ENCODE measurements at places on chromosomes 4 and X. TPM values are rescaled to one million over a fixed set of nuclear protein-coding genes. Genes with fewer than 3 reads are reported as not detected.

GRCh38 chr4:8916906-8917305 is 45.3 kb upstream of the HMX1 start:
- no peaks in the 10 kb centered on the region for H3K4me1 ChIP-seq
- no peak for DNase-seq
- no peak overlapping the region for H3K27ac ChIP-seq
- H3K27me3 ChIP-seq, result no peaks in the 10 kb centered on the region
- no peaks in the 10 kb centered on the region for H3K36me3 ChIP-seq

DNA sequence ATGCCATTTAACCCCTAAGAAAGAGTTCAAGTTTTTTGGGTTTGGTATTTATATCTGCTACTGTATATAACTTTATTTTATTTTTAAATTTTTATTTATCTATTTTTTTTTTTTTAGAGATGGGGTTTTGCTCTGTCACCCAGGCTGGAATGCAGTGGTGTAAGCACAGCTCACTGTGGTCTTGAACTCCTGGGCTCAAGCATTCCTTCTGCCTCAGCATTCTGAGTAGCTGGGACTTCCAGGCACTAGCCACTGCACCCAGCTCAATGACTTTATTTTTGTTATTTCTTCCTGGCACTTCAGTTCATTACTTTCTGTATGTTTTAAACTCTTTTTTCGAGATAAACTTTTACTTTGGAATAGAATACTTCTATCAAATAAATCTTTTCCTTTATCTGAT is 42.4 kb upstream of the PGAM4 start:
- no peaks in the 10 kb centered on the region for H3K27me3 ChIP-seq
- no peaks in the 10 kb centered on the region for H3K4me1 ChIP-seq
- H3K36me3 ChIP-seq, result no peaks in the 10 kb centered on the region
- no peak overlapping the region for H3K4me3 ChIP-seq

- no peak overlapping the region for H3K27ac ChIP-seq
- DNase-seq, result no peak
- no peaks in the 10 kb centered on the region for H3K4me1 ChIP-seq
- no peak overlapping the region for H3K4me3 ChIP-seq
- H3K27me3 ChIP-seq, result no peaks in the 10 kb centered on the region
- peaks cover 19% of the 10 kb centered on the region for H3K36me3 ChIP-seq
Observed at GRCh38 chr4:5747738-5748375, 36.9 kb downstream of the EVC start.

- H3K4me3 ChIP-seq, result no peak overlapping the region
- H3K36me3 ChIP-seq, result no peaks in the 10 kb centered on the region
- H3K4me1 ChIP-seq, result no peaks in the 10 kb centered on the region
- no peak for DNase-seq
- no peaks in the 10 kb centered on the region for H3K27me3 ChIP-seq
- H3K27ac ChIP-seq, result no peak overlapping the region
Observed at GRCh38 chr4:86641516-86642090, 47.5 kb downstream of the PTPN13 start.

DNA sequence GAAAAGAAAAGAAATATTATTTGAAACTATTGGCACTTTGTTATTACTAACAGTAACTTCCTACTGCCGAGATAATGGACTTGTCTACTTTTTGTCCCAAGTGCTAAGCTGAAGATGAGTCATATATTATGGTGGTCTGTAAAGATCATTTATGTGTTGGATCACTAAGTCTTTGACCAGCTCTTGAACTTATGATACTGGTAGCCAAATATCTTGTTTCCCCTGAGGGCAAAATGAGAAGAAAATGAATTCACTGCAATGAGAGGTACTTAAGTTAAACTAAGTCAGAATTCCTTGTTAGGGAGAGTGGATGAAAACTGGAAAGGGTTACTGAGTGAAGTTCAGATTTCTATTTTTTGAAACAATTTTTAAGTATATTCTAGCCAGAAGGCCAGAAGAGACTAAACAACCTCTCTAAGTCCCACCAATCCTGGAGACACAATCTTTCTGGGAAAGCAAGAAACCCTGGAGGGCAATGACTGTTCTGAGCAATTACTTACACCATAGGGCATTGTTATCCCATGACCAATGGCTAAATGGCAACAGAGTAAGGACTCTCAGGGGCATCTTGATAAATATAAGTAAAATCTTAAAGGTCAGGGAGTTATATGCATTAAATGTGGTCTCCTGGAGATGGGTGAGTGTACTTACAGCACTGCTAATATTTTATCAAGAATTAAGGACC is 287.7 kb downstream of the STIM2 start:
- H3K27ac ChIP-seq, result no peak overlapping the region
- no peaks in the 10 kb centered on the region for H3K36me3 ChIP-seq
- H3K4me3 ChIP-seq, result no peak overlapping the region
- no peak for DNase-seq
- no peaks in the 10 kb centered on the region for H3K4me1 ChIP-seq

- H3K27ac ChIP-seq, result no peak overlapping the region
- peaks cover 44% of the 10 kb centered on the region for H3K4me1 ChIP-seq
- DNase-seq, result no peak
- H3K27me3 ChIP-seq, result no peaks in the 10 kb centered on the region
Observed at GRCh38 chrX:109843963-109844751, 111.1 kb upstream of the ACSL4 start.

DNA sequence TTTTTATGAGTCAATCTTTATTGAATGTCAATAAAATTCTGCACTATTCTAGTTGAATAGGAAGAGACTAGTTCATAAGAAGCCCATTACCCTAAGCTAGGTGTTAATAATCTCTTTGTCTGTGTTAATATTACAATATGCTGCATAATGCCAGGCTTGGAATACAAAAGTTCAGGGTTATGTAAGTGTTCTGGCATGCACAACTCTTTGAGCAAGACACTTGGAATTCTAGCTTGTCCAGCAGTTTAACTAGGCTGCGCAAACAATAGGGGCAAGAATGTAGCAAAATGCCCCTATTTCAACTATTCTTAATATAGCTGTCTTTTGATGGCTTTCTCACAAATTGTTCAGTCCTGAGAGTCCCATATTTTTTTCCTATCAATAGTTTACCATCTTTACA is 31.3 kb upstream of the ETNPPL start:
- H3K4me1 ChIP-seq, result no peaks in the 10 kb centered on the region
- no peak for DNase-seq
- no peak overlapping the region for H3K27ac ChIP-seq
- H3K27me3 ChIP-seq, result no peaks in the 10 kb centered on the region
- H3K36me3 ChIP-seq, result no peaks in the 10 kb centered on the region
- no peak overlapping the region for H3K4me3 ChIP-seq

GRCh38 chr4:151238477-151238876 is 38.5 kb upstream of the PRSS48 start:
- no peaks in the 10 kb centered on the region for H3K4me1 ChIP-seq
- no peak overlapping the region for H3K4me3 ChIP-seq
- no peaks in the 10 kb centered on the region for H3K27me3 ChIP-seq
- H3K27ac ChIP-seq, result no peak overlapping the region
- DNase-seq, result no peak

GRCh38 chrX:120604361-120604782 is 471 bp downstream of the MCTS1 start:
- no peaks in the 10 kb centered on the region for H3K27me3 ChIP-seq
- DNase-seq, result peak; percentile 32
- peaks cover 3% of the 10 kb centered on the region for H3K4me1 ChIP-seq

GRCh38 chr4:169100670-169101101 is 90.6 kb upstream of the CBR4 start:
- no peak overlapping the region for H3K27ac ChIP-seq
- H3K27me3 ChIP-seq, result no peaks in the 10 kb centered on the region
- DNase-seq, result no peak

- no peak for DNase-seq
- H3K27ac ChIP-seq, result no peak overlapping the region
- no peaks in the 10 kb centered on the region for H3K27me3 ChIP-seq
- no peaks in the 10 kb centered on the region for H3K4me1 ChIP-seq
Observed at GRCh38 chr4:147547314-147548056, 66.6 kb downstream of the EDNRA start.

- no peaks in the 10 kb centered on the region for H3K27me3 ChIP-seq
- DNase-seq, result peak; percentile 55
- H3K4me1 ChIP-seq, result peaks cover 5% of the 10 kb centered on the region
- H3K27ac ChIP-seq, result no peak overlapping the region
- H3K4me3 ChIP-seq, result no peak overlapping the region
Observed at GRCh38 chr4:10123227-10124101, 6.9 kb upstream of the WDR1 start.

GRCh38 chrX:153931748-153932147 is 3.1 kb downstream of the NAA10 start:
- H3K4me3 ChIP-seq, result no peak overlapping the region
- H3K27ac ChIP-seq, result no peak overlapping the region
- H3K36me3 ChIP-seq, result peaks cover 30% of the 10 kb centered on the region
- H3K27me3 ChIP-seq, result no peaks in the 10 kb centered on the region
- no peak for DNase-seq

- no peaks in the 10 kb centered on the region for H3K36me3 ChIP-seq
- H3K27me3 ChIP-seq, result peaks cover 44% of the 10 kb centered on the region
- no peak for DNase-seq
- no peaks in the 10 kb centered on the region for H3K4me1 ChIP-seq
- H3K27ac ChIP-seq, result no peak overlapping the region
Observed at GRCh38 chr4:6420036-6420435, 52.4 kb downstream of the PPP2R2C start.

- DNase-seq, result no peak
- no peaks in the 10 kb centered on the region for H3K27me3 ChIP-seq
- H3K27ac ChIP-seq, result no peak overlapping the region
Observed at GRCh38 chrX:15815779-15816437, 25.6 kb downstream of the ZRSR2 start.

DNA sequence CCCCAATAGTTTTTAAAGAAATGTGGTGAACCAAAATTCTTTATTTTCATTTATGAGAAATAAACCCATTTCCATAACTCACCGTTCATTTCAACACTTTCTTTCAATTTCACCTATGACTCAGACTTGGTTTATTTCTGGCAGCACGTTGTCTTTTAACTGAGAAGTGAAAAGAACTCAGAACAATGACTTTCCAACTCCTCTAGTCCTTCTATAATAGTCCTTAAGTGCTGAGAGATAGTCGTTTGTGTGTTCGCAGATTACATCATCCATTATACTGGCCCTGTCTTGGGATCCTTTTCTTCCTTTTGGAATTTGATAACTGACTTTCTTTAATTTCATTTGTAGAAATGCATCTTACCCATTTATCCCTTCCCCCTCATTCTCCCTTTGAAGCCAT is 113.6 kb downstream of the GLUD2 start:
- no peaks in the 10 kb centered on the region for H3K27me3 ChIP-seq
- no peaks in the 10 kb centered on the region for H3K36me3 ChIP-seq

DNA sequence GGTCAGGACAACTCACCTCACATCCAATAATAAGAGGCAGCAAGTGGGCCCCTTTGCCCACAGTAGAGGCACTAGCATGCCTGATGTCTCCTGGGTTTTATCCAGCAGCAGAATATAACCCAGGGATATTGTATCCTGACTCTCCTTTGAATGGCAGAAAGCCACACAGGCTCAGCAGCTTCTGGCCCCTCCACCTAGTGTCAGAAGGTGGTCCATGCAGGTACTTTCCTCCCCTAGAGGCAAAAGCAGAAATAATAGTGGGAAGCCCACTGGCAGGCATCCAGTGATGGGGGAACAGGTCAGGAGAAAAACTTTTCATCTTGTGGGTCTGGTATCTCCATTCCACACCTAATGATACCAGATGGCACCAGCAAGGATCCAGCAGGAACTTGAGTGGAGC is 75.5 kb upstream of the IRS4 start:
- no peaks in the 10 kb centered on the region for H3K36me3 ChIP-seq
- no peaks in the 10 kb centered on the region for H3K4me1 ChIP-seq
- H3K4me3 ChIP-seq, result no peak overlapping the region
- no peak for DNase-seq

- no peaks in the 10 kb centered on the region for H3K27me3 ChIP-seq
- DNase-seq, result no peak
- H3K4me3 ChIP-seq, result no peak overlapping the region
- no peaks in the 10 kb centered on the region for H3K36me3 ChIP-seq
- H3K4me1 ChIP-seq, result peaks cover 48% of the 10 kb centered on the region
- H3K27ac ChIP-seq, result no peak overlapping the region
Observed at GRCh38 chr4:36321176-36321575, 39.8 kb downstream of the DTHD1 start.

GRCh38 chr4:6085028-6085690 is 66.9 kb upstream of the C4orf50 start:
- H3K27me3 ChIP-seq, result no peaks in the 10 kb centered on the region
- DNase-seq, result no peak
- no peak overlapping the region for H3K4me3 ChIP-seq
- H3K36me3 ChIP-seq, result no peaks in the 10 kb centered on the region
- no peak overlapping the region for H3K27ac ChIP-seq

GRCh38 chr4:4867375-4868039 is 8.0 kb downstream of the MSX1 start:
- H3K27ac ChIP-seq, result no peak overlapping the region
- DNase-seq, result peak; percentile 69
- peaks cover 100% of the 10 kb centered on the region for H3K27me3 ChIP-seq
- H3K4me3 ChIP-seq, result no peak overlapping the region
- H3K36me3 ChIP-seq, result peaks cover 5% of the 10 kb centered on the region
- no peaks in the 10 kb centered on the region for H3K4me1 ChIP-seq

GRCh38 chr4:175875993-175876771 is 64.1 kb upstream of the GPM6A start:
- no peak overlapping the region for H3K27ac ChIP-seq
- H3K4me1 ChIP-seq, result no peaks in the 10 kb centered on the region
- H3K4me3 ChIP-seq, result no peak overlapping the region
- no peaks in the 10 kb centered on the region for H3K36me3 ChIP-seq
- no peak for DNase-seq

DNA sequence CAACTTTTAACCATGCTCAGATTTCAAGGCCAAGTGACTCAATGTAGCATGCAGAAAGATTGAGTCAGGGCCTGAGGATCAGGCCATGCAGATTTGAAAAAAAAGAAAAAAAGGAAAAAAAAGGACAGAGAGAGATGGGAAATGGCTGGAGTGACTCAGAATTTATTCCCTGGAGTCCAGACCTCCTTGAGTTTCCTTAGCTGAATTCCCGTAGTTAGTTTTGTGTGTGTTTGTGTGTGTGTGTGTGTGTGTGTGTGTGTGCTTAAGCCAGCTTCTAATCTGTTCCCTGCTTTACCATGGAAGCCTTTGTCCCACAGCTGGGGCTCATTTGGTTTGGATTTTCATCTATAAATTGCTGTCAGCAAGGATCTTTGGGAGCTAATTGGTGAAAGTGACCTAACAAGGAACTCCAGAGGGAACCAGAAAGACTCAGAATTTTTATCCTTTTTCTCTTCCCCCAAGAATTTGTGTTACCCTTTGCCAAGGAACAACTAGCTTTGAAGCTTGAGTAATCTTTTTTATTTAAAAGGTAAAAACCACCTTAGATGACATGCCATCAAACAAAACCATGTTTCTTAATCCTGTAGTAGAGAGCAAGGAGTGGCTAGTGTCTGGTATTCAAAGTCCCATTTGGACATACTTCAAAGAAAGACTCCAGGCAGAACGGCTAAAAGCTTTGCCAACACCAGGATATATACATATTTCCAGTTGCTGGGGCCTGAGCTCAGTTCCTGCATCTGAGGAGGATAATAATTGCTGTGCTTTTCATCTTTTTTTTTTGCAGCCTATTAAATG is 109.0 kb upstream of the DDIT4L start:
- H3K4me3 ChIP-seq, result no peak overlapping the region
- H3K27me3 ChIP-seq, result no peaks in the 10 kb centered on the region
- no peaks in the 10 kb centered on the region for H3K36me3 ChIP-seq
- no peaks in the 10 kb centered on the region for H3K4me1 ChIP-seq

The NOA1 gene
- 13.3 TPM for total RNA-seq

The GCNA gene
- total RNA-seq, result 3.2 TPM

The GC gene
- not detected for total RNA-seq

The HEPH gene
- total RNA-seq, result 11.8 TPM

The OTUD6A gene
- not detected for total RNA-seq

All from left lung (tissue), 14 donors.